ENCODE measurements at places on chromosomes 6 and 20.

DNA sequence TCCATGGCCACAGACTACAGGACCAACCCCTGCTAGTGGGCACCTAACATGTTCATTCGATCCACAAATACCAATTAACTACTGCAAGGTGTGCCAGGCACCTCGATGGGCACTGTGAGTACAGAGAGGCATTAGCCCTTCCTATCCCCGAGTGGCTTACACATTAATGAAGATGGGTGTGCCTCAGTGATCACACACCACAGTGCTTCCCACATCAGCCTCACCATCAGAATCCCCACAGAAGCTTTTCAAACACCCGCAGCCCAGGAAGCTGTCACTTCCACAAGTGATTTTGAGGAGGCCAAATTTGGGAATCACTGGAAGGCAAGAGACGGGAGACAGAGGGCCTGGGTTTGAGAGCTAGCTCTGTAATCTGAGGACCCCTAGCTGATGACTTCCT lies 23.7 kb downstream of the EZR start:
- no peak for DNase-seq

- no peak for DNase-seq
Observed at GRCh38 chr6:388202-388903, 3.2 kb upstream of the IRF4 start.

GRCh38 chr6:42043787-42044475 lies 6.4 kb upstream of the TAF8 start:
- peak; percentile 80 for DNase-seq

GRCh38 chr6:110537208-110538123 lies 61.1 kb upstream of the SLC22A16 start:
- DNase-seq = no peak

- no peak for DNase-seq
Observed at GRCh38 chr6:6293317-6293716, 27.1 kb downstream of the F13A1 start.

DNA sequence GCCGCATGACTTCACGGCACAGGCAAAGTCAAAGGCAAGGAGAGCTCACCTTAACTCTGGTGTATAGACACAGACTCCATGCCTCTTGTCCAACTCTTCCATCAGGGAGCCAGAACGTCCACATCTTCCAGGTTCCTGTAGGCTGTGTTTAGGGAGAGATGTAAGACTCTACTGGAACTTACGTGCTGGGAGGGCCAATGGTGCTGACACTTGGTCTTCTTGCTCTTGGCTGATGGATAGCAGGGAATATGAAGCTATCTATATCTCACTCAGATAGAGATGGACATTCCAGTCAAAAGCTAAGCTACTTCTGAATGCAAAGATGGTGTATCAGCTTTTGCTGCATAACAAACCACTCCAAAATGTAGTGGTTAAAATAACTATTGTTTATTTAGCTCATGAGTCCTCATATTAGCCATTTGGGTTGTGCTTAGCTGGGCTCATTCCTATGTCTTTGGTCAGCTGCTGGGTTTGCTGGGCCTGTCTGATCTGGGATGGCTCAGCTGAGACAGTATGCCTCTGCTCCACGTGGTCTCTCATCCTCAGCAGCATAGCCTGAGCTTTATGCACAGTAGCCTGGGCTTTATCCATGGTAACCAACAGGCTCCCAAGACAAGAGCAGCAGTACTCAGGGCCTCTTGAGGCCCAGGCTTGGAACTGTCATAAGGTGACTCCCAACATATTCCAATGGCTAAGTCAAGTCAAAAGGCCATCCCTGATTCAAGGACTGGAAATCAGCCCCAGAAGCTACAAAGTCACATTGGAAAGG lies 111.6 kb downstream of the SNX5 start:
- DNase-seq = no peak

DNA sequence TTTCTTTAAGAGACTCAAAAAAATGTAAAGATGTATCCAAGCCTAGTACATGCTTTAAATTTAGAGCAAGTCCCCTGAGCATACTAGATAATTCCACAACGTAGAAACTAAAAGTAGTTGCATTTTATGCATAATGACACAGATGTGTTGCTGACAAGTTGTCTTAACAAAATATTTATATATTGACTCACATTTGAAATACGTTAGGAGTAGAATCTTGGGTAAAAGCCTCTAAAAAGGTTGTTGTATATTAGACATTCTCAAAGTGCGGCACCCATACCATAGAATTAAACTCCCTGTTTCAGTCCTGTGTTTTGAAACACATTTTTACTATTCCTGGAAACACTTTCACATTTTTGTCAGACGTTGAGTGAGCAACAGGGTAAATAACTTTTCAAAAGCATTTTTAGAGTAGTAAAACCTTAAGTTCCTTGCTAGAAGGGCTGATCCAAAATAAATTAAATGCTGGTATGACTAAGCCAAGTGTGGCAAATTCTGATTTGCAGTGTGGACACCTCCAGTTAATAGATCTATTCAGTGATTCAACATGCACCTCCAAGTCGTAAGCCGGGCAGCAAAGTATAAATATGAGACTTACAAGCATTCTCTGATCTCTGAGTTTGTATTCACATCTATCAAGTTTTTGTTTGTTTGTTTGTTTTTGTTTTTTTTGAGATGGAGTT lies 97.5 kb downstream of the GMDS start:
- DNase-seq = no peak

DNA sequence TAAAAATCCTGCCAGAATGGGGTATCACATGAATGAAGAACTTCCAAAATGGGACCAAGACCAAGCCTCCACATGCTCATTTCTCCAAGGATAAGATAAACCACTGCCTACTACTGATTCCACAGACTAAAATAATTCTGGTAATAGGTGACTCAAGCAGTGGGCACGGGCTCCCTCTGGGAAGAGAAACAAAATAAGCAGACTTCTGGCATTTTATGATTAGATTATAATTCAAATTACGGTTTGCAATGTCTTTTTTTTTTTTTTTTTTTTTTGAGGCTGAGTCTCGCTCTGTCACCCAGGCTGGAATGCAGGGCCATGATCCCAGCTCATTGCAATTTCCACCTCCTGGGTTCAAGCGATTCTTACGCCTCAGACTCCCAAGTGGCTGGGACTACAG lies 16.0 kb downstream of the UQCC1 start:
- DNase-seq = no peak

DNA sequence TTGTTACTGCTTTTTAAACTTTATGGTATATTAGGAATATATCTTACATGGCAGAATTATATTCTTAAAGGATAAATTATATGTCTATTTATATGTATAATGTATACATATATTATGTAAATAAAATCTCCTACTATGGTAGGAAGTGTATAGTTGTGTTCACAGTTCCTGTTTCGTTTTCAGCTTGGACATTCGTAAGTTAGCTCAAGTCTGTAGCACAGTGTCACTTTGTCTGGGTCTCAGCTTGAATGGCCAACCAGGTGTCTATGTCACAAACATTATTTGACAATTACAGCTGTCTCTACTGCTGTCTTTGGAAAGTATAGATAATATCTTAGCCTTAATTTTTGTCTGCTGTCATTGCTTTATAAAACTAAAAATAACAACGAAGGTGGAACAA lies 303.9 kb downstream of the CDKAL1 start:
- DNase-seq = no peak

- DNase-seq = no peak
Observed at GRCh38 chr6:42367353-42368011, 84.2 kb downstream of the TRERF1 start.

DNA sequence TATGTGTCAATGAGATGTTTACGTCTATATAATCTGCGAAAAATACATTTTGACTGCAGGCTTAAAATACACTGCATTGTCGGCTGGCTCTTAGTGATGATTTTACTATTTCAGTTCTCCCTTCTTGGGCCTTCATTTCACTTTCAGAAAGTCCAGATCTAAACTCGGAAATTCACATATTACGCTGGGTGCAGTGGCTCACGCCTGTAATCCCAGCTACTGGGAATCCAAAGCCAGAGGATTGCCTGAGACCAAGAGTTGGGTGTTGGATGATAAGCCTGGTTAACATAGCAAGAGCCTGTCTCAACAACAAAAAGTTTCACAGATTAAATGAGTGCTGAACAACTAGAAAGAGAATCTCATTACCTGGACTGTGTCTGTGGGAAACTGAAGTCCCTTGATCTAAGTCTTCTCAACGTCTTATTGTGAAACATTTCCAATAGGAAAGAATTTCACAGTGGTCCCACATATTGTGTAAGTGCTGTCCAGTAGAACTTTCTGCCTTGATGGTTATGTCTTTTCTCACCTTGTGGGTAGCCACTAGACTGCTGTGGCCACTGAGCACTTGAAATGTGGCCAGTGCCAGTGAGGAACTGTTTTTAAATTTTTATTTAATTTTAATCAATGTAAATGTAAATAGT lies 1.9 kb downstream of the GINM1 start:
- no peak for DNase-seq

DNA sequence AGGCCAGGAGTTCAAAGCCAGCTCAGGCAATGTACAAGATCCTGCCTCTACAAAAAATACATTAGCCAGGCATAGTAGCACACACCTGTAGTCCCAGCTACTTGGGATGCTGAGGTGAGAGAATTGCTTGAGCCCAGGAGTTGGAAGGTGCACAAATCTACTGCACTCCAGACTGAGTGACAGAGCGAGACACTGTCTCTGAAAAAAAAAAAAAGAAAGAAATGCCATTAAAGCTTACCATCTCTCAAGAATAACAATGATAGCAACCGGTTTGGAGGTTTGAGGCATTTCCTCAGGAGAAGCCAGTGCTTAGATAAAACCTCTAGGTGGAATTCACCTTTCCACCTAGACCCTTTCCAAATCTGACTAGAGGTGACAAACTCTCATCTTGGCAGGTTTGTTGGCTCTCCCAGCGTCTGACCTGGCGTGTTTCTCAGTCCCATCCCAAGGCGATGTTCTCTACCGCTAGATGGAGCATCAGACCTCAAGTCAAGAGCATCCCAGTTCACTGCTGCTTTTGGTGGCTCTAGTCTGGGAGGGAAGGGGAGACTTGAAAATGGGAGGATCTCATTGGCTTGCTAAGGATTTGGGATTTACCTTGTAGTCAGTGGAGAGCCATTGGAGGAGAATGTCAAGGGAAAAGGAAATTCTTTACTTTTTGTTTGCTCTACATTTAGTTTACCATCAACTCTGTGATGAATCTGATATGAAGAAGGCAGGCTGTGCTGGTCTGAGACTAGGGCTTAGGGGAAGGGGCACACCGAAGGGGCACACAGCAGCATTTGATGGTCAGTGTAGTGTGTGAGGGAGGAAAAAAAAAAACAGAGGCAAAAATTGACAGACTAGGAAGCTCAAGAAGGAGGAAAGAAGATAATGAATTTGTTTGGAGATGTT lies 67.9 kb downstream of the NCOA7 start:
- no peak for DNase-seq

- no peak for DNase-seq
Observed at GRCh38 chr6:135520781-135521180, 23.2 kb upstream of the AHI1 start.

DNA sequence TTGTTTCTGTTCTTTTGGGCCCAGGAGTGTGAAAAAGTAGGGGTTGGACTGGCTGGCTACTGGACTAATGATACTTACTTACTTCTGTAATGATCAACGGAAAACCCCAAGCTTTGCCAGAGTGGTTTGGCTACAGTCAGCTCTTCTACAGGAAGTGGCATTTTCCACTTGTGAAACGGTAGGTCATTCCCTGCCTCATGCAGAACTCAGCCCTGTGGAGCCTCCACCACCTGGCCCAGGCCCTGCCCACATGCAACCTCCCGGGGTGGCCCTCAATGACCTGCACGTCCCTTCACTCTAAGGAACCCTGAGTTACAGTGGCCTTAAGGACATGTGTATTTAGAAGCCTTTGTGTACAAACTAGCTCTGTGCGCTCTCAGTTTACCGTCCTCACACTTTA lies 140.4 kb downstream of the DTNBP1 start:
- DNase-seq = no peak

GRCh38 chr6:161815965-161816364 lies 542.1 kb upstream of the AGPAT4 start:
- DNase-seq = no peak

DNA sequence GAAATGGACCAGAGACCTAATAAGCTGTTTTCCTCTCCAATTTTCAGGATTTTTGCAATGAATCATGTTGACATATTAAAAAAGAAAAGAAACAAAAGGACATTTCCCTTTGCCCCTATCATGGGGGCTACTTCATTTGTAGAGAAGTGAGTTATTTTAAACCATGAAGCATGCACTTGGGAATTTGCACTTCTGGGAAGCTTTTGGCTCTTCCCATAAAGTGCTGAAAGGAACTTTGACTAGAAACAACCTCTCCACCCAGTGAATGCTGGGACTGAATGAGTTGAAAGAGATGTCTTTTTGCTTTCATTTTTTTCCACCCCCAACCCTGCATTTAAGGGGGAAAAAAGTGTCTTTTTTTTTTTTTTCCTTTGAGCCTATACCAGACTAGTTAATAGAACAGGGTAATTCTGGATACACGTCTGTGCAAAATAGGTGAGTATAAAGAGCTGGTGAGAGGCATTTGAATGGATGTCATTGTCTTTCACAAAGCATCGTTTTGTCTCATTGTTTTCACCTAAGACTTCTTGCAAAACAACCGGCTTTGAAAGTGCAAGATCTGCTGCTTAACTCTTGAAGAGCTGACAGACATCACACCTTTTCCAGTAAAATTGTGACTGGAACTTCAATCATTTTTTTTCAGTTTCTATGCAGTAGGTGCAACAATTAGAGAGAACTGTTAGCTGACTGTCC lies 138.7 kb upstream of the BACH2 start:
- no peak for DNase-seq

- peak; percentile 13 for DNase-seq
Observed at GRCh38 chr6:154606457-154606856, 96.0 kb upstream of the CNKSR3 start.

DNA sequence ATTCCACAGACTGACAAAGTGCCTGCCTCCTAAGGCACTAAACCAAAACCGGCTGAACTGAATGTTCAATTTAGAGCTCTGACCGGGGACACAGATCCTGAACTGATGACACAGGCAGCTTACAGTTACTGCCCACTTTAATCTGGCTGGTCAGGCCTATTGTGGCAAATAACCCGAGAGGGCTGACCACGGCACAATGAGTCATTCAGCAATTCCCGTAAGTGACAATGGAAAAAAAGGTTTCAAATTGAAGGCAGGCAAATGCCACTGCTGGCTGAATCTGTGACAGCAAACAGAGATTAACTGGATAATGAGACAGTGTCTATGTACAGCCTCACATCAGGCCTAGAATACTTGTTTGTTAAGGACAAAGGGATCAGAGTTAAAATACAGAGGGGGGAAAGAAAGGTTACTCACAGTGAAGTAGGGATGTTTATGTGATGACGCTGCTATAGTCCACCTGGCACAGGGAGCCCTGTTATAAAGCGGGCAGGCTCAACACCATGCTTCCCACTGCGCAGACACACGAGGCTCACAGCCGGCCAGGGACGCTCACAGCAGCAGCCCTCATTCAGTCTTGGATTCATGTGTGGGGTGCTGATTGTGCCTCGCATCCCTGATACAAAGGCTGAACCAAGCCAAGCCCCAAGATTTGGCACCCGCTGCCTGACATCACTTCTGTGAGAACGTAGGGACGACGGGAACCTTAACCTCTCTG lies 54.4 kb downstream of the RTN4IP1 start:
- no peak for DNase-seq

Data from activated T-helper 1 cell treated with Interleukin-2 at 50 U/mL for 16 hours (primary cell).